ENCODE measurements at places on chromosomes 13 and 19. TPM values are rescaled to one million over a fixed set of nuclear protein-coding genes. Genes with fewer than 3 reads are reported as not detected.
A peak's percentile ranks its signal among the peaks of the same experiment; 100 is the strongest.

DNA sequence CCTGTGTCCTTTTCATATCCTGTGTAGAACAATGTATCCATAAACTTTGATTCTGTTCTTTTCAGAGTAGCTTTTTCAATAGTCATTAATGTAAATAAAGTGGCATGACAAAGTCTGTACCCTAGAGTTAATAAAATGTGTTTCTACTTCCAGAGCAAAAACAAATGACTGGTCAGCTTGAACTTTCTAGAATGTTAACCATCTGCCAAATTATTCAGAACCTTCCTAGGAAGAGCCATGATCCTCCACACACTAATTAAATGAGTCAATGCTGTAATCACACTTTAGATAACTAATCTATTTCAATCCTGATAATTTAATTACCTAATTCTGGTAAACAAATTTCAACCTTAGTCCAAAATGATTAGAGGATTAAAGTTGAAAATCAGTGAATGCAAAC, 73.2 kb downstream of the DIAPH3 start:
- no peak for DNase-seq

DNA sequence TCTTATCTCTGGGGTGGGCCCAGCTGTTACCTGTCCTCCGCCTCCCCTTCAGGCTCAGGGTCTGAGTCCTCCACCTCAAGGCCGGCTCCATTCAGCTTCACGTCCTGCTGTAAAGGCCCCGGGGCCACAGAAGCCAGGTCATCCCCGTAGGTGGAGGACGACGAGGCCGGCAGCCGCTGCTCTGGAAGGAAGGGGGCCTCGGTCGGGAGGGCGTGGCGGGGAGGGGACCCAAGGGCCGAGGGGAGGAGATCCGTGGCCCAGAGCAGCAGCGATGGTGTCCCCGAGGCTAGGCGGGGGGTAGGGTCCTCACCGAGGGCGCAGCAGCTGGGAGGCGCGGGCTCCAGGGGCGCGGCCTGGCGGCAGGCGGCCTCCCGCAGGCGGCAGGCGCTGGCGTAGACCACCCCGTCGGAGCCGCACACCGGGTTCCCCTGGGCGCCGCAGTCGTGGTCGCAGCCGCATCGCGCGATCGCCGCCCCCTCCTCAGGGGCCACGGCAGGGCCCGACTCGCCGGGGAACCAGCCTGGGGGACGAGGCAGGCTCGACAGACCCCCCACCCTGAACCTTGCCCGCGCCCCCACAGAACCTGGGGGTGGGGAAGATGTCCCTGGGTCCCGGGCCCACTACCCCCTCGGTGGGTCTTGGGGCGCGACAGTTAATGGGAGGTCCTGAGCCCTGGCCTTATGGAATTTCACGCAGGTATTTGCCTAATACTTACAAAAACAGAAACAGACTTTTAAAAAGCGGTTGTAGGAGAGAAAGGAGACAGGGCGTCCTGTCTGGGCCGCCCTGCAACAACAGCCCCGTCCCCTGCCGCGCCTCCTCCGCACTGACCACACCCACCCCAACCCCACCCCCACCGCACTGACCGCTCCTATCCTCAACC, 7.6 kb downstream of the F2RL3 start:
- no peak for DNase-seq

- no peak for DNase-seq
Observed at GRCh38 chr13:102138635-102139190, 263.1 kb downstream of the FGF14 start.

GRCh38 chr13:94362411-94362909, 117.0 kb downstream of the DCT start:
- DNase-seq = peak; percentile 36

DNA sequence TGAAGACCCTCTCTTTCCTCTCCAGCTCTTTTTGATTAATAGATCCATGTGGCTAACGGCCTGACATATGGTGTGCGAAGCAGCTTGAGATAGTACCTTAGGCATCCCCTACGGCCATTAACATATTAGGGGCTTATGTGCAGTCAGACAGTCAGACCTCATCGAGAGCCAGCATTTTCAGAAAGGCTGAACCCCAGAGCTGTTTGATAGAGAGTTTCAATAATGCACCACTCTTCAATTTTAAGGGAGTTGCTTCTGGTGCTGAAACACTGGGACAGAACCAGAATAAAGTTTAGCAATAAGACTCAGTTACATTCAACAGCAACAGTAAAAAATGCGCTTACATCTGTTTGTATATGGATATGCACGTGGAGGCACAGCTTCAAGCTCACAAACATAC, 10.8 kb downstream of the POU4F1 start:
- DNase-seq = no peak

The PSG7 gene
- not detected for total RNA-seq

The SPPL2B gene
- total RNA-seq = 56.5 TPM

The CGB2 gene
- not detected for total RNA-seq
